ENCODE measurements at places on chromosomes 1 and 21.

DNA sequence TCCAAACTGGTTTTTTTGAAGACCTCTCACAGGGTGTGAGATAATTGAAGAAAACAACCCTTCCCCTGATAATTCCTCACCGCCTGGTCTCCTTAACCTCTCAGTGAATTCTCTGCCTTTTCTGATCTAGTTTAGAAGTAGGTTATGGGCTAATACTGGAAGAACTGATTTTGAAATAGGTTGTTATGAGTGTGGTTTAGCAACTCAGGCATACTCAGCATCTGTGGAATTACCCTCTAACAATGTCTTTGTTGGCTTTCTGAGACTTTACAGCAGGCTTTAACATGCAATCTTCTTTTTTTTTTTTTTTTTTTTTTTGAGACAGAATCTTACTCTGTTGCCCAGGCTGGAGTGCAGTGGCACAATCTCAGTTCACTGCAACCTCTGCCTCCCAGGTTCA, 10.3 kb upstream of the PLD5 start:
- no peak for DNase-seq

GRCh38 chr1:100353988-100354387, 1.7 kb downstream of the CDC14A start:
- no peak for DNase-seq

DNA sequence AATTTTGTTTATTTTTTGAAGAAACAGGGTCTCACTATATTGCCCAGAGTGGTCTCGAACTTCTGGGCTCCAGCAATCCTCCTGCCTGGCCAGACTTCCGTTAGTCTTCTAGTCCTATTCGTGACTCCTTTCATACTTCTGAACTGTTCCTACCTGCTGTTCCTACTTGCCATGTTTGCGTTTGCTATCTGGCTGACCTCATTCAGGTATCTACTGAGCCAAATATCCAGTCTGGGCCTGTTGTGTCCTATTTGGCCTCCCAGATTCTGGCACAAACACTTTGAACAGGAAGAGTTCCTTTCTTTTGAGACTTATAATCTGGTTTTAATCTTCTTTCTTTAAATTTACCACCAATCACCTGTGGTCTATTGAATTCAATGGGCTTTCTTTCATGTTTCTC, 6.9 kb upstream of the NR1I3 start:
- no peak for DNase-seq

DNA sequence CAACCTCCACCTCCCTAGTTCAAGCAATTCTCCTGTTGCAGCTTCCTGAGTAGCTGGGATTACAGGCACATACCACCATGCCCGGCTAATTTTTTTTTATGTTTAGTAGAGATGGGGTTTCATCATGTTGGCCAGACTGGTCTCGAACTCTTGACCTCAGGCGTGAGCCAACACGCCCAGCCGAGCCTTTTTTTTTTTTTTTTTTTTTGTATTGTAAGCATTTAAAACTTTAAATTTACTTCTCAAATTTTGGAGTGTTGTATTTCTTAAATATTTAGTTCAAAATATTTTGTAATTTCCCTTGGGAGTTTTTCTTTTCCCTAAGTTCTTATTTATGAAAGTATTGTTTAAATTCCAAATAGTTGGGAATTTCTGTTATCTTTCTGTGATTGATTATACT, 9.2 kb upstream of the SCAF4 start:
- no peak for DNase-seq

GRCh38 chr1:41664861-41665640, 180.6 kb upstream of the EDN2 start:
- no peak for DNase-seq

DNA sequence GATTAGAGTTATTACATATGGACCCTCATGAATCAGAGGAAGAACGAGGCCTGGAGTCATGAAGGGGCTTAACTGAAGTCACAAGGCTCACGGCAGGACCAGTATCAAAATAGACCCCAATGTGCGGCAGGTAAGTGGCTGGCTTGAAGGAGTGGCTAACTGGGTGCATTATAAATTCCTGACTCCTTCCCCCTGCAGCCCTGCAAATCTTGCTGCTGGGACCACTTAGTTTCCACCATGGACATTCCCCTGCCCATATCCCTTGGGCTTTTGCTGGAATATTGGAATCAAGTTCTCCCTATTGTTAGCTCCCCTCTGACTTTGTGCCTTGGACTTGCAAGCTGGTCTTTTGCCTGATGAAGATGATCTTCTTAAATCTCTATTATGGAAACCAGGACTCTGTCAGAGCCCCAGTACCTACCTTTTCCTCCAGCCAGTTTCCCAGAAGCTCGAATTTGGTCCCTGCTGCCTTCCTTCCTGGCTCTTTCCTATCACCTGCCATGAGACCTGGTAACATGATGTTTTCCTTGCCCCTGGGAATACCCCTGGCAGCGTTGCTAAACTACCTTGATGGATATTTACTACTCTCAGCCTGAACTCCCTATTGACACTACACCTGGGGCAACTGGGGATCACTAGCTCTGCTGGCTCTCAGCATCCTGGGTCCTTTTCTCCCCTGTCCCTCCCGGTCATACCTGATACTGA, 156.0 kb upstream of the JUN start:
- no peak for DNase-seq

- no peak for DNase-seq
Observed at GRCh38 chr21:26001356-26001755, 169.2 kb downstream of the APP start.

GRCh38 chr21:46188226-46189212, 4.3 kb upstream of the SPATC1L start:
- DNase-seq: no peak

DNA sequence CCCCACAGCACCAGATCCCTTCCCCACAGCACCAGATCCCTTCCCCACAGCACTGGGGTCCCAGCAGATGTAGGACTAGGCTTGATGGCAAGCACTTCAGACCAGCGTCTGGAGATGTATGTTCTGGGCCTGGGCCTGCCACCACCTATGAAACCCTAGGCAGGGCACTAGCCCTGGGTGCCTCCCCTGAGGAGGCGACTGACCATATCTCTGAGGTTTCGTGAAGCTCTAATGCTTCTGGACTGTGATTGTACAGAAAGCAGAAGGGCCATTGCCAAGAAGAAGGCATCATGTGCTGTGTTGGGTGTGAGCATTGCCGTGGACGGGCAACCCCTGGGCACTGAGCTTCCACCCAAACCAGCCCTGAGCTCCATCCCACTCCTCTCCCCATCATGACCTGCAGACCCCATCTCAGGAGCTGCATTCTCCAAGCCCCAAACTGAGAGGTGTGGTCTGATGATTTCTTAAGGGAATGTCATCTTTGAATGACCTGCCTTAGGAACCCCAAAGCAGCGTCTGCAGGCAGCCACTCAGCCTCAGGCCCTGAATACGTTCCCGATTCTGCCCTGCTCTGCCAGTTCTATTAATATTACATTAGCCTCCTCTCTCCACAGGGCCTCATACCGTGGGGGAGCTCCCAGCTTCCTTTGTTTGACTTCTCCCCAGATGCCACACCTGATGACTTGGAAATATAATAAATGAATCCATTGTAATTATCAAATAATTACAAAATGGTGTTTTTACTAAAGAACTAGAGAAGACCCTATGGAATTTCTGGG, 163.4 kb downstream of the TRIM33 start:
- no peak for DNase-seq
